ENCODE measurements at places on chromosomes 3 and 15. TPM values are rescaled to one million over a fixed set of nuclear protein-coding genes. Genes with fewer than 3 reads are reported as not detected.

- no peak for ATAC-seq
Observed at GRCh38 chr15:87021751-87022150, 942.1 kb downstream of the AGBL1 start.

- ATAC-seq = no peak
Observed at GRCh38 chr3:59535791-59536221, 486.0 kb upstream of the CFAP20DC start.

GRCh38 chr15:88470625-88471372 lies 3.3 kb downstream of the MRPS11 start:
- ATAC-seq = no peak

GRCh38 chr15:60970246-60971170 lies 258.6 kb downstream of the RORA start:
- no peak for ATAC-seq

DNA sequence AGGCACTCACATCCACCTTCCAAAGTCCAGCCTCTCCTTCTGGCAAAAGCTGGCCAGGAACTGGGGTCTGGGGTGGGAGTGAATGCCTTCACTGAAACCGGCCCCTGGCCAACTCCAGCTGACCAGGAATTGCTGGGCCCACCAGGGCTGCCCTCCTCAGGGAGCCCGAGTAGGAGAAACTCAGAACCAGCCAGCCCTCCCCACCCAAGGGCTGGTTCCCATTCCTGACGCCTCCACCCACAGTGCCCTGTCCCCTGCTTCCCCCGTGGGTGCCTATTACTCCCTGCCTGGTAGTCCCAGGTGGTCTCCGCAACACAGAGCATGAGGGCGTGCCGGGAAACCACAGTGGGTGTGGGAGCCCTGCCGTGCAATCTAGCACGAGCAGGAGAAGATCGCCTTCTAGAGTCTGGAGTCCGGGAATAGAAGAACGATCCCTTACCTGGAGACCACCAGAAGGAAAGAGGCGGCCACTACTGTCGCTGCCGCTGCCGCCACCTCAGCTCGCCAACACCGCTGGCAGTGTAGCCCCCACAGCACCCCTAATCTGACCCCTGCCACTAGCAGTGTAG lies 178.8 kb downstream of the POTEB3 start:
- no peak for ATAC-seq

The CPA3 gene
- total RNA-seq = 6.8 TPM

DNA sequence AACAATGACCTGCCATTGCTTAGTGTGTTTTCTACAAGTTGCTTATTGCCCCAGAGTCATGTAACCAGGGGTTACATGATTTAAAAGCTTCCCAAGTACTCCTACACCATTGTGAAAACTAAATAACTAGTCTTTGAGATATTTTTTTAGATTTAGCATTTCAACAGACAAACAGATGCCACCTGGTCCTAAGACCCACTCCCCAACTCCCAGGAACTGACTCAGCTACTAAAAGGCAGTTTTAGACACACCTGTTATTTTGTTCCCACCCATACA lies 28.1 kb upstream of the KBTBD12 start:
- ATAC-seq = no peak

DNA sequence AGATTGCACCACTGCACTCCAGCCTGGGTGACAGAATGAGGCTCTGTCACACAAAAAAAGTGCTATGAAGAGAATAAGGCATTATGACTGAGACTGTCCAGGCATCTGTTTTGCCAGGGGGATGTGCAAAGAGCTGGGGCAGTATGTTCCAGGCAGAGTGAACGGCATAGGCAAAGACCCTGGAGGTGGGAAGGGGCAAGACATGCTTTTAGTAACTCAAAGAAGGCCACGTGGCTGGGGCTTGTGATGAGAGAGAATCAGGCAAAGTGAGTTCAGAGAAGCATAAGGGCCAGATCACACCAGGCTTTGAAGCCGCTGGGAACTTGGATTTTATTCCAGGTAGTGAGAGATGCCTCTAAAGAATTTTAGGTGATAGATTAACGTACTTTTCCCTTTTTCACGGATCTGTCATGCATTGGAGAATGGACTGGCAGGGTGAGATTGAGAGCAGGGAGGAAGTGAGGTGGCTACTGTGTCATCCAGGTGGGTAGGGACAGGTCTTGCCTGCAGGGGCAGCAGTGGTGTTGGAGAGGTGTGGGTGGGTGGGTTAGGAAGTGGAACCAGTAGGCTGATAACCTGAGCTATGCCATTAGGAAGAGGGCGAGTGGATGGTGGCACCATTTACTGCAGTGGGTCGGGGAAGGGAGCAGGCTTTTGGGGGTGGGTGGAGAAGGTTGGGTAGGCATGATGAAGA lies 31.7 kb downstream of the ATP2B2 start:
- no peak for ATAC-seq

GRCh38 chr3:115931581-115931980 lies 308.3 kb downstream of the GAP43 start:
- ATAC-seq = no peak

DNA sequence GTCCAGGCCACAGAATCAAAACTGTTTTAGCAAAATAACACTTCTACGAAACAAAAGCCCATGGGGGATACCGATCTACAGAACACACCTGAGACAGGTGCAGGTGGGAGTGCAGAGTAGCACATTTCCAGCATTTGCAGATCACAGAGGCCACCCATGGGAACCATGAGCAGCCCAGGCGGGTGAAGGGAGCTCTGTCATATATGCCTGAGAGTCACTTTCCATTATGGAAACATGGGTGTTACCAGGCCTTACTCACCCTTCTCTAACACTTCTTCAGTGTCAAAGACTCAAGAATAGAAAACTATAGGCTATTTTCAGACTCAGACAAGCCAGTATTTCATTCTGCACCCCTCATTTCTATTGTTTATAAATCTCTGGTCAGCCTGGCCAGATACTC lies 3.5 kb downstream of the PLA1A start:
- ATAC-seq = no peak

The FANCD2OS gene
- total RNA-seq = 0.77 TPM

The ABHD6 gene
- total RNA-seq = 6.5 TPM

The CACNA2D2 gene
- total RNA-seq = 1.7 TPM

The A4GNT gene
- total RNA-seq = 0.46 TPM

DNA sequence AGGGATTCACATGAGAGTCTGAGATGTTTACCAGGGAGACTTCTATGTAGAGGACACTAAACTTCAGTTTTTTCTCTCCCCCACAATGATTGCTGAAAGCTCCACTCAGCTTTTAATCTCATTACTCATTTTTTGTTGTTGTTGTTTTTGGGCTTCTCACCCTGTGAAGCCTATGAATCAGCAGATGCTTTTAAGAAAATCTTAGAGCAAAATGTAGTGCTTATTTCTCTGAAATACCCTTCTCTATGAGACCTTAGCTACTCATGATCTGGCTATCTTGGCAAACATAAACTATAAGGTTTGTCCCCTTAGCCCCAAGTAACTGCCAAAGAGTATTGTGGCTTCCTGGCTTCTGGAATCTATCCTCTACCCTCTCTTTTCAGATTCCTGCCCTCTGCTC lies 537.3 kb downstream of the OCA2 start:
- no peak for ATAC-seq

The GPR62 gene
- total RNA-seq = not detected

DNA sequence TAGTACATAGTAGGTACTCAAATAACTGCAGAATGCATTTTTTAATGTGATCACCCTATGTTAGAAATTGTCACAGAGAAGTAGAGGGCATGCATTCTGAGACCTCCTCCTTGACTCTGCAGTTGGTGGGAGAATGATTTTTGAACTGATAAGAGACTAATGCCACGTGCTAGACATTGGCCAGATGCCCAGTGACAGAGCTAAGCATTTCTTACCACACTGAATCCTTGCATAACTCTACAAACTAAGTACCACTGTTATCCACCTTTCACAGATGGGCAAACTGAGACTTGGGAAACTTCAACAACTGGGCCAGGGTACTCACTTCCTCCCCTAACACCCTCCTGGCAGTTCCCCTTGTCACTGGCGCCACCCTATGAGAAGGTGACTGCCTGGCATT lies 33.5 kb upstream of the SPATA12 start:
- ATAC-seq = peak; percentile 13

The FEZF2 gene
- not detected for total RNA-seq

The PP2D1 gene
- total RNA-seq = not detected

- ATAC-seq = no peak
Observed at GRCh38 chr3:184186902-184187207, 856 bp downstream of the ABCF3 start.

DNA sequence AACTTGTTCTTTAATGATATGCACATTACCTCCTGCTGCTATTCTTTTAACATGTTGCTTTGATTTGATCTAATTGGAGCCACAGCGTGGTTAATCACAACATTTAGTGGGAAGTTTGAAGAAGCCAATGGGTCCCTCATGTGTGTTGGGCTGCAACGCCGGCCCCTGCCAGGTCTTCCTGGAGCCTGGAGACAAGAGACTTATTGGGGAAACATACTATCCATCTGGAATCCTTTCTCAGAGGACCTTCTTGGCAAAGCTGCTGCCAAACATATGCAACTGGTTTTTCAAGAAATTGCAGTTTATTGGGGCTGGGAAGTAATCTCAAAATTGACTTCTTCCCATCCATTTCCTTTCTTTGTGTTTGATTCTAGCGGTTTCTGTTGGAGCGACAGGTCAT lies 396.3 kb upstream of the PROK2 start:
- ATAC-seq = no peak

DNA sequence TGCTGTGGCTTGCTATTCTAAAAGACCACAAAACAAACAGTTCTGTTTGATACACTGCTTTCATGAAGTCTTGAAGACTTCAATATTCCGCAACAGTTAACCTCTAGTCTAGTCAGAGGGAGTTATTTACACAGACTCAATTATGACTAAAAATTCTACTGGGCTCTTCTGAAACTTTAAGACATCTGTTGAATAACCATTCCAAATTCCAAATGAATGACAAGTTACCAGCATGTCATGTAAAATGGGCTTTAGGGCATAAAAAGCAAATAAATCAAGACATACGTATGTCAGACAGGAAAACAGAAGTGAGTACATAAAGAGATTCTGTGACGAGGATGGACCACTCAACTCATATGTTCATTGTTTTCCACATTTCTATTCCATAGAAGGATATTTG lies 93.9 kb downstream of the PLOD2 start:
- ATAC-seq = no peak

- no peak for ATAC-seq
Observed at GRCh38 chr15:88113613-88114308, 142.8 kb downstream of the NTRK3 start.

DNA sequence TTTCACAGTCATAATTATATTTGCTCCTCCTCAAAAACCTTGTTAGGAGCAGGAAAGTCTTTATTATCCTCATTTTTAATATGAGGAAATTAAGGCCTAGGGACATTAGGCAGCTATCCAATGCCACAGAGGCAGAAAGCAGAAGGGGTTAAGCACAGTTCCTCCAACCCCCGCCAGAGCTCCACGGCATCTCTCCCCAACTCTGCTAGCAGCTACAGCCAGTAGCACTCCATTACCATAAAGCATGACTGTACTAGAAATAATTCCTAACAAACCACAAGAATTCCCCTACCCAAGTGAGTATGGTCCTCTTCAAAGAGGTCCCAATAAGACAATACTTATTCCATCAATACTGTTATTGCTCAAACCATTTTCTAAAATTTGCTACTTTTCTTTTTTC lies 9.8 kb downstream of the HEG1 start:
- no peak for ATAC-seq

DNA sequence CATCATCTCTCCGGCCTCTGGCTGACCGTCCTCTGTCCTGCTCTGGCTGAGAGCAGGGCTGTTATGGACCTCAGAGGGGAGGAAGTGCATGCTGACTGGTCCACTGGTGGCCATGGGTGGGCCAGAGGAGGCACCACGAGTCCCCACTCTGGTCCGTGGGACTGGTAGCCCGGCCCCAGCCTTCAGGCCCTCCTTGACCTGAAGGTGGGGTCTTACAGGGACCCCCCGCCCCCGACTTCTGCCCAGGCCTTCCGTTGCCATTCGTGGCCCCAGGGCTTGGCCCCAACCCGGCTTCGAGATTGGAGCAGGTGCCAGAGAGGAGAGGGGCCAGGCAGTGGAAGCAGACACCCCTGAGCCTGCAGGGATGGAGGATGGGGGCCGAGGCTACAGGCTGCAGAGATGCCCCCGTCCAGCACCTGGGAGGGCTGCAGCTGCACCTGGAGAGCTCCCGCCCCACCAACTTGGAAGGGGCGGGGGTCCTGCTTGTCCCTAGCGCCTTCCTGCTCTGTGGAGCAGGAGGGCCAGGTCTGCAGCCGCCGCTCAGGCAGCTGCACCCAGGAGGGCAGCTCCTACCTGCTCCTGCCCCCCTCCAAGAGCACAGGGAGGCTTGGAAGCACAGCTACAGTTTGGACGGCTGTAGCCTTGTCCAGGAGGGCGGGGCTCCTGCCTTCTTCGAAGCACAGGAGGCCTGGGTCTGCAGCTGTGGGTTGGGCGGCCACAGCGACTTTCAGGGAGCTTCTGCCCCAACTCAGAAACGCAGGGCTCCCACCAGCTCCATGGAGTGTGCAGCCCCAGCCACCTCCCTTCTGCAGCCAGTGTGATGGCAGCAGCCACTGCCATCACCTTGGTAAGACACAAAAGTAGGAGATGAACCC lies 142.5 kb downstream of the KLF13 start:
- ATAC-seq = no peak

GRCh38 chr3:99172736-99173657 lies 271.5 kb upstream of the DCBLD2 start:
- ATAC-seq = no peak

DNA sequence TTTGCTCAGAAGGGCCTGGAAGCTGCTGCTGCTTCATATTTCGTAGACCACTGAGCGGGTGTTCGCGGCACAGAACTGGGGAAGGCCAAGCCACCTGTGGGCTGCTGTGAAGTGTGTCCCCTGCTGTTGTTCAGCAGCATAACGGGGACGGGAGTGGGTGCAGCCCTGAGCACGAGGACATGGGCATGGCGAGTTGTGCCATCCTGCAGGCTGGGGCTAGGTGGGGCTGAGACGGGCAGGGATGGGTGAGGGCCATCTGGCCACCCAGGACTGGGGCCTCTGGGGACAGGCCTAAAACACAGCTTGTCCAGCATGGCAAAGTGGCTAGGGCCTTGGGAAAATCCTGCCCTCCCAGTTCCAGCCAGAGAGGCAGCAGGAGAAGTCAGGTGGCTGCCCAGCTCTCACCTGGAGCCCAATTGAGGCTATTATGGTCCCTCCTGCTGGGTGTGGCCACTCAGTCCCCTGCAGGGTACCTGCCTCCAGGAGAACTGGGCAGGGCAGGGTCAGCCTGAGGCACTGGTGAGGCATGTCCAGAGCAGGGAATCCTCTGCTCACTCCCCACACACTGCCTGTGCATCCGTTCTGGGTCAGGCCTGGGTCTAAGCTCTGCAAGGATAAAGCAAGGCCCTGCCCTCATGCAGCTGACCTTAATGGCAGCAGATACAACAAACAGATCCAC lies 29.5 kb downstream of the CFAP100 start:
- no peak for ATAC-seq

GRCh38 chr3:61381745-61382392 lies 130.6 kb upstream of the FHIT start:
- no peak for ATAC-seq

GRCh38 chr15:40829115-40829514 lies 607 bp upstream of the PPP1R14D start:
- no peak for ATAC-seq

GRCh38 chr15:99120050-99120777 lies 15.3 kb downstream of the SYNM start:
- no peak for ATAC-seq

- peak; percentile 1 for ATAC-seq
Observed at GRCh38 chr15:56919609-56920366, 1.3 kb downstream of the TCF12 start.

GRCh38 chr3:137766041-137766875 lies 2.1 kb downstream of the SOX14 start:
- no peak for ATAC-seq
